Stimulated activated CD8-positive, alpha-beta memory T cell treated with anti-CD3 and anti-CD28 coated beads, Interleukin-15, amount 100 ng/mL, for 48 hours (primary cell): ENCODE measurements at places on chromosomes 7 and 10.

DNA sequence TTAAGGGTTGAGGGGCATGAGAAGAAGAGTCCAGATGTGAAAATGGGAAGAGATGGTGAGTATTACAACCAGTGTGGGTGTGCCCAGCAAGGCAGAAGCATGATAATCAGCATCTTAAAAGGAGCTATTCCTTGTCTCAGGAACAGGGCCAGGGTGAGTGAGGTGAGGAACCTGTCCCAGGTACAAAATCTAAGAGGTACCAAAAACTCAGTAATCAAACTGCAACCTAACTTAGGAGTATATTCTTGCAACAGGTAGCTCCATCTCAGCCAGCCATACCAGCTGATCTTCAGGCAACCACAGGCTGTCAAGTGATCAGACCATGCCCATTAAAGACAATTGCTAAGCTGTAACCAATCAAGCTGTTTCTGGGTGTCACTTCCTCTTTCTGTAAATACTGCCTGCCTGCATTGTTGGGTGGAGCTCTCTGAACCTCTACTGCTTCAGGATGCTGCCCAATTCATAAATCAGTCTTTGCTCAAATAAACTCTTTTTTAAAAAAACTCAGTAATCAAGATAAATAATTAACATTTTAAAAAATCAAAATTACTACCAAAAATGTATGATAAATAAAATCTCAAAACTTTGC lies 7.4 kb downstream of the KEL start:
- DNase-seq = no peak

DNA sequence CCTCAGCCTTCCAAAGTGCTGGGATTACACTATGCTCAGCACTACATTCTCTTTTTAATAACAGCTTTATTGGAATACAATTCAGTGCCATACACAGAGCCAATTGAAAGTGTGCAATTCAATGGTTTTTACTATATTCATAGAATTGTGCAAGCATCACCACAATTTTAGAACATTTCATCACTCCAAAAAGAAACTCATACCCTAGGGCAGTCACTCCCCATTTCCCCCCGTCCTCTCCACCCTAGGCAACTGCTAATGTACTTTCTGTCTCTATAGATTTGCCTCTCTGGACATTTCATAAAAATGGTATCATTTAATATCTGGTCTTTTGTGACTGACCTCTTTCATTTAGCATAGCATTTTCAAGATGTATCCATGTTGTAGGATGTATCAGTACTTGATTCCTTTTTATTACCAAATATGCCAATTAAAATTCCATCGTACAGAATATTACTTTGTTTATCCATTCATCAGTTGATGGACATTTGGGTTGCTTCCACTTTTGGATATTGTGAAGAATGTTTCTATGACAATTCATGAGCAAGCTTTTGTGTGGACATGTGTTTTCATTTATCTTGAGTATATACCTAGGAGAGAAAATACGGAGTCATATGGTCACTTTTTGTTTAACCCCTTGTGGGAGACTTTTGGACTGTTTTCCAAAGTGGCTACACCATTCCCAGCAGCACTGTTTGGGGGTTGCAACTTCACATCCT lies 6.3 kb upstream of the XPNPEP1 start:
- no peak for DNase-seq

DNA sequence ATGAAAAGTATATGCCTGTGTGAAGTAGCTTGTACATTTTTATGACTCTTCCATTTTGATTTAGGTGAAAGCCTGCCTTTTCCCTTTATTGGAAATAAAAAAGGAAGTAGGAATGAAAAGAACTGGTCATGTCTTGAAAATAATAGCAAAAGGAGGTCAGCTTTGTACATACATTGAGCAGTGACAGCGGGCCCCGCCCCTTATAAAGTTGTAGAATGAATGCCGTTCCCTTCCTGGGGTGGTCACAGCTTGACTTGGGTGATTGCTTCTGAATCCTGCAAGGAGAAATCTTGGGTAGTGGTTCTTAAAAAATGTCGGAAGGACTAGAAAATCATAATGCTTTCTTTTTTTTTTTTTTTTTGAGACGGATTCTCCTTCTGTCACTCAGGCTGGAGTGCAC lies 31.7 kb downstream of the CAMK1D start:
- DNase-seq = no peak

GRCh38 chr7:136023134-136023869 lies 46.1 kb upstream of the MTPN start:
- DNase-seq = no peak

DNA sequence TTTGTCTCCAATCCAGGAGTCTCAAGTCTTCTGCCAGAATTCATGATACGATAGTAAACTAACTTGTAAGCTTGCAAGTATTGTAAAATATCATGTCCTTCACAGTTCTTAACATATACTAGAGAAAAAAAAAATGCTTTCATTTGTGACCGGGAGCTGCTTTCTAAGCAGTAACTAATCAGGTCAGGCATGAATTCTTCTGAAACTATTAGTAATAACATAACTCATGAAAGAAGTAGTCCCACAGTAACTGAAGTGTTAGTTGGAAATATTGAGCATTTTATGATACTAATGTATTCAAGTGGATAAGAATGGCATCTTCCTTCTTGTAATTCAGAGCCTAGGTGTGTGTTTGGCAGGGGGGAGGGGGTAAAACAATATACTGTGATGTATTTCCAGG lies 665.6 kb downstream of the DNAJB9 start:
- no peak for DNase-seq

DNA sequence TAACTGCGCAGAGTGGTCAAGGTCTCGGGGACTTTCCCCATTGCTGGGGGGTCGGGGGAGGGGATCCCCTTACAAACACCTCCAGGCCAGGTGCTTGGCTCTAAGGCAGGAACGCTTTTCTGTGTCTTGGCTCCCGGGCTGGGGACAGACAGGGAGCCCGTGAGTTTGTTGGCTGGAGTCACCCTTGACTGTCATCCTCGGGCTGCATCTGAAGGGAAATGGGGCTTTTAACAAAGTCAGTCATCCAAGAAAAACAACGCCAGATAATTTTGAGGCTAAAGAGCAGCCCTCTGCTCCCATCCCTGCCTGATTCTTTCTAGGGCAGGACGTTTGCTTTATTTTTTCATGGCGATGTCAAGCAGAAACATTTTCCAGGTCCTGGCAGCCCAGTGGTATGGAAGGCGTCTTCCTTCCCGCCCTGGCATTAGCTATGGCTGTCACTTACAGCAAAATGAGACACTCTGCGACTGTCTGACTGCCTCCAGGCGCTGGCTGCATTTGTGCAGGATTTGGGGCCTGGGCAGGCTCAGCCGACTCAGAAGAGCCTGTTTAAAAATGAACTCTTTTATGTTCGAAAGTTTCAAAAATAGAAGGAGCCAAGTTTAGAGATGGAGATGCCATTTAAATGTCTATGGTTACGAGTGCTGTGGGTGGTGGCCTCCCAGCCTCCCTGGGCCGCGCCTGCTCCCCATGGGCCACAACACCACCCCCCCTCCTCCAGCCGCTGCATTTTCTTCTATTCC lies 54.7 kb upstream of the TNS3 start:
- no peak for DNase-seq

DNA sequence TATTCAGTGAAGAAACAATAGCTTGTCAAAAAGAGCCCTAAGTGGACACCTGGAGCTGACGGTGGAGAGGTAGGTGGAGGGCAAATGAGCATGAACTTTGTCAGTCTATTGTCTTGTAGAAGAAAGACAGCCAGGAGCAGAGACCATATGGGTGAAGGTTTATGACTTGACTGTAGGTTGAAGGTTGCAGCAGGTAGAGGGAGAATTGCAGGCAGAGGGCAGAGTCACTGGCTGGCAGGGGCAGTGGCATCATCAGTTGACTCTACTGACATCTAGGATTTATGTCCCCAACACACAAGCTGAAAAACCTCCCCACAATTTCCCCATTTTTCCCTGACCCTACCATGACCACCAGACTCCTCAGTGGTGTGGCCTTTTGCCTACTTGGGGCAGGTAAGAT lies 243.6 kb upstream of the PRSS58 start:
- DNase-seq = no peak

- DNase-seq = no peak
These were observed 166.8 kb downstream of the ETV1 start for GRCh38 chr7:13822678-13823077.

- peak; percentile 39 for DNase-seq
These were observed 124.9 kb downstream of the SH2D4B start for GRCh38 chr10:80662429-80663261.

DNA sequence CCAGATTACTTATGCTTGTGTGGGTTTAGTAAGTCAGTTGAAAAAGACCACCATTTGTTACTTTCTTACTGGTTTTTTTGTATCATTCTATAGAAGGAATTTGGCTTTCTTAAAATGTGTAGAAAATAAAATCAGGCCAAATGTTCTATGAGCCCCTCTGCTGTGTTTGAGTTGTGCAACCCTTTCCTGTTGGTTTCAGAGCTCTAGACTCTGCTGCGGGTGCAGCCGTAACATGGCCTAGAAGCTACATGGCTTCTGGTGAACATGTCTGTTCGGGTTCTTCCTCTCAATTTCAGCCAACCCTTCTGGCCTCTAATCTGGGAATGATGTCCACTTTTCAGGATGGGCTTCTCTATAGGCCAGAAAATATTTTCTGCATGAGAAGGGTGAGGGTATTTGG lies 56.6 kb upstream of the RAB18 start:
- no peak for DNase-seq

GRCh38 chr10:51082857-51083256 lies 8.6 kb downstream of the PRKG1 start:
- DNase-seq = no peak

- DNase-seq = no peak
These were observed 47.3 kb upstream of the BHLHA15 start for GRCh38 chr7:98163704-98164494.

GRCh38 chr7:148156233-148156632 lies 434.3 kb upstream of the C7orf33 start:
- no peak for DNase-seq

GRCh38 chr10:93542358-93542791 lies 24.1 kb upstream of the FFAR4 start:
- DNase-seq = no peak

- no peak for DNase-seq
These were observed 170.1 kb downstream of the ST7 start for GRCh38 chr7:117123311-117123926.

- DNase-seq = no peak
These were observed 12.8 kb upstream of the GPR85 start for GRCh38 chr7:113099284-113099919.

- no peak for DNase-seq
These were observed 16.1 kb downstream of the USP6NL start for GRCh38 chr10:11595395-11595692.

DNA sequence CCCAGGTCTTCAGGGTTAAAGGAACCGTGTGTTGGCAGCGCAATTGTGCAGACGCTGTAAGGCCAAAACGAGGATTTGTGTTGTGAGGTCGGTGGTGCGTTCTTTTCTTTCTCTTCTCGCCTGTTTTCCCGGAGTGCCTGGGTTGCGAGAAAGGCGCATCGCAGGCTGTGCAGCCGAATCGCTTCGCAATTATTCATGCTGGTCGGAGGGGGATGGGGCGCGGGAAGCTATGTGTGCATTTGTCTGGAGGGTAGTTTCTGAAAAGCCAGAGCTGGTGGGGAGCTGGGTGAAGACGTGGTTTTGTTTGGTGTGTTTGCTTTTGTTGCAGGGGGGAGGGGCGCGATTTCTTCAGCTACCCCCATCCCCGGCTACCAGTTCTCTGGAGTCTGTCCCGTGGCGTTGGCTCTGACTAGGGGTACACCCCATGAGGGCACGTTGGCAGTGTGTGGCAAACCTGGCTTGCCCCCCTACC lies 2.1 kb downstream of the MXI1 start:
- peak; percentile 53 for DNase-seq

DNA sequence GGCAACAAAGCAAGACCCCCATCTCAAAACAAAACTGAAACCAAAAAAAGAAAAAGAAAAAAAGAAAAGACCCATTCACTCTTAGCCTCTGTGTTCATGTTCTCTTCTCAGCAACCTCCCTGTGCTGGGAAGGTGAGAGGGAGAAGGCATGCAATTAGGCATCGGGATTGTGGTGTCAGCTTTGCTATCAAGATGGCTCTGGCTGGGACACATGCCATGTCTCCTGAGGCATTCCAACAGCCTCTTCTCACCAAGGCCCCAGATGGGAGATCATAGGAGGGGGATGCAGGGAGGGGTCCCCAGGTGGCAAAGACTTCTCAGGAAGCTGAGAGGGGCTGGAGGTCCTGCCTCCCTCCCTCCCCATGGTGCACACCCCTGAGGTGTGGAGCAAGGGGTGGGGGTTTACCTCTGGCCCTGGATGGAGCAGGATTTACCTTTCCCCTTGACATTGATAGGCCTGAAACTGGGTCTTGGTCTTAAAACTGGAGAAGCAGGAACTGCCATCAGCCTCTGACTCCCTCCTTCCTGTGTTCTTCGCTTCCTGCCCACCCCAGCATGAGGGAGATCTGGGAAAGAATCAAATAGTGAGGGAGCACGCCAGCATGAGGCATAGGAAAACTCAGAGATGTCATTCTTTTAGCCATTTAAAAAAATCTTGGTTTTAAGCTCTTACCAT lies 96.2 kb upstream of the DUSP5 start:
- no peak for DNase-seq

DNA sequence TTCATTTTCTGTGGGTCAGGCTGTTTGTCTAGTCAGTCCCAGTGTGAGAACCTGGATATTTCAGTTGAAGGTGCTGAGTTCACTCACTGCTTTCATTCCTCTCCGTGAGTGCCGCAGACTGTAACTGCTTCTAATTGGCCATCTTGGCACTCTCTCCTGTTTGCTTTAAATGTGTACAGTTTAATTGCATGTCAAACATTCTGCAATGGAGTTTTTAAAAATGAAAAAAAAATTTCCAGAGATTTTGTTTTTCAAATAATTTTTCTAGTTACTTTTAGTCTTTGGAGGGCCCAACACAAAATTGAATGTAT lies 87.8 kb downstream of the CCSER2 start:
- DNase-seq = no peak

- DNase-seq = peak; percentile 89
These were observed at the start of gene ZNF248 for GRCh38 chr10:37857287-37858211. ZNF248 (minus strand) TSS chr10:37857610; CDS start chr10:37856310, 1,300 bp downstream.

GRCh38 chr10:83592337-83592935 lies 546.9 kb upstream of the GHITM start:
- no peak for DNase-seq

DNA sequence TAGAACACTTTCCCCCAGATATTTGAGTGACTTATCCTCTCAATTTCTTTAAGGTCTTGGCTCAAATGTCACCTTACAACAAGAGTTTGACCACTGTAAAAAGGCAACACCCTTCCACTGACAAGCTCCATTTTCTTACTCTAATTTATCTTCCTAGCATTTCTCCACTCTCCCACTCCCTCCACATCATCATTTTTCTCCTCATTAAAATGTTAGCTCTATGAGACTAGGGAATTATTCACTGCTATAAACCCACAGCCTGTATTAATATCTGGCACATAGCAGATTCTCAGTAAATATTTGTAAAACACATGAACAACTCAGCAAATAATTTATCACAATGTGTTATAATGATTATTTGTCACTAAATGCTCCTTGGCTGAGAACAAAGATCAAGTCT lies 161.0 kb downstream of the DOCK4 start:
- no peak for DNase-seq

GRCh38 chr10:44589944-44590449 lies 205.1 kb upstream of the CXCL12 start:
- no peak for DNase-seq

GRCh38 chr7:101235522-101235921 lies 2.1 kb downstream of the CLDN15 start:
- no peak for DNase-seq
